ENCODE measurements at places on chromosomes 5 and 9.

DNA sequence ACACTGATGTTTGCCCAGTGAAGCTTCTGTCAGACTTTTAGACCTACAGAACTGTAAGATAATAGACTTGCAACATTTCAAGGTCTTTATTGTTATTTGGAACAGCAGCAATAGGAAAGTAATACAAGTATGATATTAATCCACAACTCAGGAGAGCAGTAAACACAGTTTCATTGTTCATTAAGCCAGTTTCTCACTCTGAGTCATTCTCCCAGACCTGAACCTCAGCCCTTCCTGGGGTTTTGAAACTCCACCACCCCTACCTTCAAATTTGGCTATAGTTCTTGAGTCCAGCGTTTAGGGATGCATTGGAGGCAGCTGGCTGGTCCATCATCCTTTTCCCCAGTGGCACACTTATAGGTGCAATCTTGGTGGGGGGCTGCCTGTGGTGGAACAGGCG lies 203.2 kb downstream of the RAB3C start:
- no peak for DNase-seq

- no peak for DNase-seq
Observed at GRCh38 chr5:169003721-169004541, 297.0 kb downstream of the SLIT3 start.

DNA sequence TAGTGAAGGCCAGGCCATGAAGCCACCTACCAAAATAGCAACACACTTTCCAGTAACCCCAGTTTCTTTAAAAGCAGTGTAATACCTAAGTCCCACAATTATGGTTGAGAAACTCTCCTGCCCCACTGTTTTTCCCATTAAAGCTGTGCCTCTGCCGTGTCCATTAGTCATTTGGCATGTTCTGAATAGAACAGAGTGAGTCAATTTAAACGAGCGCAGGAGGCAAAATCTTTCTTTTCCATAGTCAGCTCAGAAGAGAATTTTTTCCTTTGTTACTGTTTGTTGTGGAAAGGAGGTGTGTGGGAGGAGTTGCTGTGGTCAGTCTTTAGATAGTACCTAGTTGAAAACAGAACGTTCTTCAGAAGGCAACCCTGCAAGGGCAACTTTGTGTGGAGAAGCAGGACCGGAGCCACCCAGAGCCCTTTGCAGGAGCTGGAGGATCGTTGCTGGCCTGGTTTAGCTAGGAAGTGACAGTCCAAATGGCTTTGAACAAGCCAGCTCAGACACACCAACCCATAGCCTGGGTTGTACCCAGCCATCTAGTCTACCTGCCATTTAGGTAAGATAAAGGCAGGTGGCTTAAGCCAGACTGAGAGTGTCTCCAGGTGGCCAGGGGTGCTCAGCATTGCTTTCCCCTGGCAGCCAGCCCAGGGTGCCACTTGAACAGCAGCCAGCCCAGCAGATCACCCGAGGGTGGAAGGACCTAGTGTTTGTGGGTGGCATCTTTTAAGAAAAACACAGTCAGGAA lies 30.4 kb downstream of the GADD45G start:
- DNase-seq = no peak

DNA sequence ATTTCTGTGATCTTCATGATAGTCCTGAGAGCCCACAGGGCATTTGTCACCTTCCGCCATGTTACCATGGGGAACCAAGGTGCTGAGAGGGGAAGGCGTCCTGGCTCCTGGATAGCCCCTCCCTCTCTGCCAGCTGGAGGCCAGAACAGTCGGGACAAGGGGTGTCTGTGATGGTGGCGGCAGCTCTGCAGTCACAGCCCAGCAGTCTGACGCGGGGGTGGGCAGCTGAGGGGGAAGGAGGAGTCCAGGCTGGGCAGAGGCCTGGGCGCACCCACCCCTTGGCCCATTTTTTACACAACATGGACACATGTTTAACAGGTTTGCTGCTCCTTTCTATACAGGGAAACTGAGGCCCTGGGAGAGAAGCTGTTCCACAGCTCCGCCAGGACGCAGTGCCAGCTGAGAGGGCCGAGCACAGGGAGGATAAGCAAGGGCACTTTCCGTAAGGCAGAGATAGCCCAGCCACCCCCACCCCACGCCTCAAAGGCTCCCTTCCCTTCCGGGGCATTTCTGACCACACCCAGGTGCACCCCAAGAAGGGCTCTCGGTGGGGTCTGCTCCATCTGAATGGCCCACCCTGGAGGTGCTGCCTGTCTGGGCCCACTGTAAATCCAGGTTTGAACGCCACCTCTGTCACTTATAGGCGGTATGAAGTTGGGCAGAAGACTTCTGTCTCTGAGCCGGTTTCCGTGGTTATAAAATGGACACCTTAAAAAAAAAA lies 17.1 kb downstream of the LRRC8A start:
- DNase-seq = no peak

- DNase-seq = no peak
Observed at GRCh38 chr9:34190996-34191892, 12.4 kb downstream of the UBAP1 start.

DNA sequence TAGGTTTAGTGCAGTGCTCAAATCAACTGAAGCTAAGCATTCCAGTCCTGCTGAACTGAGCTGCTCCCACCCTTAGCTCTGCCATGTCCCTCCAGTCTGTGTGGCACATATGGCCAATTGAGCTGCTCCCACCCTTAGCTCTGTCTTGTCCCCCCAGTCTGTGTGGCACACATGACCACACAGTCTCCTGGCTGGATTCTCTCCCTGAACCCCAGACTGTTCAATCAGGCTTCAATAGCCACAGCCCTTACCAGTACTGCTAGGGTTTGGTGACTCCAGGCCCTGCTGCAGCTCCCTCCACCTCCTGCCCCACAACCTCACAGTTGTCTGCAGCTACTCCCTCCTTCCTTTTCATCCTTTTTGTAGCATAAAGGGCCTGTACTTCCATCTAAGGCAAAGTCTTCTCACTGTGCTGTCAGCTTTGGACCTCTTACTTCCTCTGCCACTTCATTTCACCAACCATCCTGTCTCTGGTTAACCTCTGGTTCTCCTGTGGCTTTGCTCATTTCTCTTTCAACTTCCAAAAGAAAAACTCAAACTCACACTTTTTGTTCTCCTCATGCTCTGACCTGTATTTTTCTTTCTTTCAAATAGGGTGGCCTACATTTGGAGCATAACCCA lies 50.8 kb downstream of the ADAMTS12 start:
- DNase-seq = no peak

GRCh38 chr5:42715785-42716184 lies 40.8 kb upstream of the CCDC152 start:
- DNase-seq = no peak

DNA sequence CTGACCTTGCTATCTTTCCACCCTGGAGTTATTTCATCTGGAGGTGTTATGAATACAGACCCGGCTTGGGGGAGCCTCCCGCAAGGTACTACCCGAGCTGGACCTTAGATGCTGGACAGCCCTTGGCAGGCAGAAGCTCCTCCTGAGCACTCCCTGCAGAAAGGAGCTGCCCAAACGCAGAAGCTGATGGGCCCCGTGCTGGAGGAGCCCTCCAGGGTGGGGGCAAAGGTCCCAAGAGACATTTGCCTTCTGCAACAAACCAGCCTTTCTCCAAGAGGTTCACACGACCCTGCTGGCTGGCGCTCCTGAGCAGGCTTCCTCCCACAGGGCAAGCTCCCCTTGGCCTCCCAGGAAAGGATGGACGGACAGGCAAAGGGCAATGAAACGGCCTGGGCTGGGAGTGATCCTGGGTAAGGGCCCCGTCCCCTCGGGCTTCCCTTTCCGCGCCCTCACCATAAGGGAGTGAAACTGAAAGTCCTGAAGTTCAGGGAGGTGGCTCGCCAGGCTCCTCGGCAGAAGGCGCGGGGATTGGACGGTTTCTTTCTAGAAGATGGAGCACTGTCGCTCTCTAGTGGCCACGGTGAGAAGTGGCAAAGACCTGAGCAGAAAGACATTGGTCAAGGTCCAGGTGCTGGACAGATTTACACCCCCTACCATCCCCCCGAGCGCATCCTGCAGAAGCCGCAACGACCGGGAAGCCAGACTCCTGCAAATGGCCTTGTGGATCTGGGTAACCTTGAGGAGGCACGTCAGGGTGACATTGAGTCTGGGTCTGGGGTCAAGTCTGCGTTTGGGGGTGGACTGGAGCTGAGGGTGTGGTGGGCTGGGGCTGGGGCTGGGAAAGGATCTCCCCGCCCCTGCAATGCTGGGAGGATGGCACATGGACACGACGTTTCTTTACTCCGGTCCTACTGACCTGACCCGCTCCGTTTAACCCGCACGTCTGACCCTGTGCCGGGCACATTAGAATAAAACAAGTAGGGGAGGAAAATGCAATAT lies 56.4 kb downstream of the NEURL1B start:
- peak; percentile 76 for DNase-seq

DNA sequence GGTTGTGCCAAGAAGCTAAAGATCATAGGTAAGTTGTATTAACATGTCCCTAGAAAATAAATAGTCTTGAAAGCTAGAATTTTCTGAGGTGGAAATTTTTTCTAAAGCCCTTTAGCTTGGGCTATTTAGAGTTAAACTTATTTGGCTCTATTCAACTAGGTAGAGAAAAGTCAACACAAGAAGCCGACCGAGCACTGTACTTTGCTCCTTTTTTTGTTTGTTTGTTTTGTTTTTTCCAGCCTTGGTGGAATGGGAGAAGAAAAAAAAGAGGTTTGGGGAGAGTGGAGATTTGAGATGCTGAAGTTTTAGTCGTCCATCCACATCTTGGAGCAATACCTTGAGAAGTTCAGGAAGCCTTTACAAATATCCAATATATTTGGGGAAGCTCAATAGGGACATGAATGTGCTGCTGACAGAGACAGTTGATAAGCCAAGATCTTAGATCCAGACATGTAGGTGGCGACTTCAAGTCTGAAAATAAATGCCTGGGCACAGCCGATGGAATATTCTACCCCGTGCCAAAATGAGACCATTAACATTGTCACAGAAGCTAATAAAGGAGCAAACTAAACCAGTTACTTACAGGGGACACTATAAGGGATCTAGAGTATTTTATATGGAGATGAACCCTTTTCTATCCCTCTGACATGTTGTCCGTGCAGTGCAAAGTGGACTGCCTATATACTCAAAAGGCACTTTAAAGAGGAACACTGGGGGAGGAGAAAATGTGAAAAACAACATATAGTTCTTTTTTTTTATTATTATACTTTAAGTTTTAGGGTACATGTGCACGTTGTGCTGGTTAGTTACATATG lies 466.1 kb downstream of the PTPRD start:
- no peak for DNase-seq

GRCh38 chr5:101160002-101160401 lies 256.9 kb upstream of the ST8SIA4 start:
- no peak for DNase-seq

GRCh38 chr9:133676450-133676849 lies 40.3 kb downstream of the DBH start:
- no peak for DNase-seq

GRCh38 chr5:98774192-98775033 lies 950 bp downstream of the RGMB start:
- peak; percentile 51 for DNase-seq

DNA sequence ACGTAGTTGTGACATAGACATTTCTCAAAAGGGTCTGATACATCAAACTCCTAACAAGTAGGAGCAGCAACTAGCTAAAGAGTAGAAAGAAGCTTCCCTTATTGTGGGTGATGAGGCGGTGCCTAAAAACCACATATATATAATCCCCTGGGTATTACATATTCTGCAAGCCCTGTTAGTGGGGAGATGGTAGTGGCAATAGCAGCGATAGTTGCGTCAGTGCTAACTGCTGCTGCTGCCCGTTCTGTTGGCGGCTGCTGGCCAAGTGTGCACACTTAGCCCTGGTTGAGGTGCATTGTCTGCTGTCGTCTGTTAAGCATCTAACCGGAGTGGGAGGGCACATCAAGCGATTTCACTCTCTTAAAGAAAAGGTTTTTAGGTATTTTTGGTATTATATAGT lies 35.8 kb downstream of the VLDLR start:
- no peak for DNase-seq

DNA sequence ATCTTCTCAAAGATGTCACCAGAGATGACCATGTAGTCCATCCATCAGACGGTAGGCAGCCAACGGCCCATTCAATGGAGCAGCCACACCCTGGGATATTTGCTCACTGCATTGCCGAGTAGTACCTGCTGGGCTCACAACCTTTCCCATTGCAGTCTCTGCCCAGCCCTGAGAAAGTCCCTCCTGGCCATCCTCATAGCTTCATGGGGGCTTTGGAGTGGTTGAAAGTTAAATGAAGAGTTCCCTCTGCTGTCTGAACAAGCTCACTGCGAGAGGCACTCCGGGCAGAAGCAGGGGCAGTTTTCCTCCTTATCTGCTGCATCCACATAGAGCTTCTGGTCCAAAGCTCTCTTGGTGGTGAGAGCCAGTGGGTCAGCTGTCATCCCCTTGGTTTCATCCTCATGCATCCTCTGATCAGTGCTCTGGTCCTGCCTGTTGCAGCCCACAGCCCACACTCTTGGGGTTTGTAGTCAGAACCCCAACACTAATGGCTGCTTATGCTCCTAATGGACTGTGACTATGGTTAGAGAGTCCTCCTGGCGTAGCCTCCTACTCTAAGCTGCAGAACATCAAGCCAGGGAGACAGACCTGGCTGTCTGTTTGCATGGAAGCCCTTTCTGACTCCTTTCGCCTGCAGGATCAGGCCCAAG lies 23.3 kb downstream of the TNFSF8 start:
- no peak for DNase-seq

GRCh38 chr9:37984672-37985611 lies 81.0 kb upstream of the SLC25A51 start:
- no peak for DNase-seq

GRCh38 chr9:97364769-97365490 lies 47.0 kb upstream of the TDRD7 start:
- no peak for DNase-seq

GRCh38 chr9:128115187-128116103 lies 12.1 kb downstream of the PTGES2 start:
- no peak for DNase-seq

GRCh38 chr9:87206064-87206661 lies 258.9 kb upstream of the GAS1 start:
- no peak for DNase-seq

- DNase-seq = no peak
Observed at GRCh38 chr9:16612627-16613026, 257.8 kb downstream of the BNC2 start.

DNA sequence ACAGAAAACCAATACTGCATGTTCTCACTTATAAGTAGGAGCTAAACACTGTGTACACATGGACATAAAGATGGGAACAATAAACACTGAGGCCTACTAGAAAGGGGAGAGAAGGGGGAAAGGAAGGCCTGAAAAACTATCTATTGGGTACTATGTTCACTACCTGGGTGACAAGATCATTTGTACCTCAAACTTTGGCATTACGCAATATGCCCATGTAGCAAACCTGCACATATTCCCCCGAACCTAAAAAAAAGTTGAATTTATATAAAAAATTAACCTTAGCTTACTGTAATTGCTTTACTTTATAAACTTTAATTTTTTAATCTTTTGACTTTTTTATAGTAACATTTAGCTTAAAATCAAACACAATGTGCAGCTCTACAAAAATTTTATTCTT lies 237.6 kb upstream of the ATP10B start:
- no peak for DNase-seq

Measured in T-helper 1 cell (primary cell).